NCI-H510A treated with DMSO at 0.1 percent for 48 hours (cell line): ENCODE measurements at places on chromosomes 12 and 14.
A peak's percentile ranks its signal among the peaks of the same experiment; 100 is the strongest.

DNA sequence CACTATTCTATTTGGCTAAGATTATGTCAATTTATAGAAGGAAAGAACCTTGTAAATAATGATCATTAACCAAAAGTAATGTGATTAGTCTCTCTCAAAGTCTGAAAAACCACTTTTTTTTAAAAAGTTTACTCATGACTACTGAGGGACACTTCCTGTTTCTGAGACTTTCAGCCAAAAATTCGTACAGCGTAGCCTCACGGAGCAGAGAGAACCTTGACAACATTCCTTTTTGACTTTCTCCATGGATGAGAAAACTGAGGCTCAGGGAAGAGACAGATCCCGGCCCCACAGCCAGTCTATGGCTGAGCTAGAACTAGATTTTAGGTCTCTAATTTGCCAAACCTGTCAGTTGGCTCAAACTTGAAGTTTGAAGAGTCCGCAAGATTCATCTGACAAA, 68.2 kb downstream of the DAD1 start:
- no peak for DNase-seq

DNA sequence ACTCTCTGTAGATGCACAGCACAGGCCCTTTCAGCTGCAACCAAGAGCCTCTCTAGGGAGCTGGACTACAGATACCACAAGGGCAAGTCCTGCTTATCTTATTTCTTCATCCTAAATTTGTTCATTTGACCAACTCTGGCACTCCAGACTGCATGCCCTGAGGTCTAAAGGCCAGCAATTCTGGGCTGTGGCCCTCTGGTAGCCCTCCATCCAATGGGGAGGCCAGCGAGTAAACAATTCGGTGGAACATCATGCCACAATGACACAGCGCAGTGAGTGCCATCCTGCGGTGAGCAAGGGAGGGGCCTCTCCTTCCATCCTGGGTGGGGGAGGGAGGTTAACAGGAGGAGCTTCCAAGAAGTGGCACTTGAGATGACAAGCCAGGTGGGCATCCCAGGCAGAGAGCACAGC, 652 bp upstream of the SELPLG start:
- peak; percentile 76 for DNase-seq

GRCh38 chr12:130511285-130511684, 173.6 kb downstream of the PIWIL1 start:
- DNase-seq: no peak

GRCh38 chr12:112844814-112845565, 53.4 kb downstream of the RPH3A start:
- DNase-seq: no peak

- DNase-seq: no peak
Observed at GRCh38 chr14:37622231-37622923, 26.9 kb downstream of the TTC6 start.

- DNase-seq: no peak
Observed at GRCh38 chr12:3670083-3670620, 82.8 kb downstream of the CRACR2A start.

GRCh38 chr12:87021400-87021799, 765.2 kb upstream of the MGAT4C start:
- no peak for DNase-seq

DNA sequence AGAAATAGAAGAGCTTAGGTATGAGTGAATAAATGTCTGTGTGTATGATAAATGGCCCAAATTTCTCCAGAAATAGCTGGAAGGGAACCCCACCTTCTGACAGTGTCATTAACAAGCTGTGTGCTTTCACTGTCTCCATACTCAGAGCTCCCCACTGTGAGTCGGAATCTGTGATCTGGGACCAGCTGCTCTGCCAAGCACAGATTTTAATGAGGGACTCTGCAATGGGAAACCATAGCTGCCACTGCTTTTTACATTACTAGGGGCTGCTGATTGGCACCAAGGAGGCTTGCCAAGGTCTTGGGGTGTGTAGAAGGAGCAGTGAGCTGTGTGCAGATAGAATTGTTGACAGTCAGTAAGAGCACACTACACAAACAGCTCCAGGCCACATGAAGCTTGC, 244.2 kb upstream of the CCDC196 start:
- no peak for DNase-seq

GRCh38 chr14:74875941-74876913, at the start of gene PROX2:
TSS of gene PROX2 (minus strand) at chr14:74876145. CDS start at chr14:74863834, 12,311 bp downstream.
- DNase-seq: no peak

- no peak for DNase-seq
Observed at GRCh38 chr14:68396461-68396860, 396.4 kb downstream of the ZFP36L1 start.

DNA sequence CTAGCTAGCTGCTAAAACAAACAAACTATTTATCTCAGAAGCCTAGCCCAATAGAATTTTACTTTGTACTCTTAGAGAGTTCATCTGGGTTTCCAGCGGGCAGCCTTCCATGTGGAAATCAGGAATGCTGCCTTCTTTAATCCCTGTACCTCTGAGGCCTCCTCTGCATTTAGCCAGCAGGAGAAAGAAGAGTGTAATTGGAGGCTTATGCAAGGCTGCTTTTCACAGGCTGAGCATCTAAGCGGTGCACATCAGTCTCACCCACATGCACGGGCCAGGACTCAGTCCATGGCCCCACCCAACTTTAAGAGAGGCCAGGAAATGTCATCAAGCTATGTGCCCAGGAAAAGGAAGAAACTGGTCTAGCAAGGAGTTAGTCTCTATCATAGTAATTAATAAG, 14.0 kb upstream of the PTGDR start:
- DNase-seq: no peak

DNA sequence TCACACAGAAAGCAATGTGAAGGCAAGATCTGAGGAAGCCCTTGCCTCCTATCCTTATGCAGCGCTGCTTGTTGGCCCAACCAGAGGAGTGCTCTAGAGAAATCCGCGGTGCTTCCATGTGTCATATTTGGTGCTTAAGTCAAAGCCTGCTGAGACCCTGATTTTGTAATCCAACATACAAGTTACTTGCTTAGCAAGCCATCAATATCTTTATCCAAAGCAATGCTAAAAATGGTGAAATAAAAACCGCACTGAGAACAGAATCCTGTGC, 250.0 kb downstream of the MED13L start:
- no peak for DNase-seq

DNA sequence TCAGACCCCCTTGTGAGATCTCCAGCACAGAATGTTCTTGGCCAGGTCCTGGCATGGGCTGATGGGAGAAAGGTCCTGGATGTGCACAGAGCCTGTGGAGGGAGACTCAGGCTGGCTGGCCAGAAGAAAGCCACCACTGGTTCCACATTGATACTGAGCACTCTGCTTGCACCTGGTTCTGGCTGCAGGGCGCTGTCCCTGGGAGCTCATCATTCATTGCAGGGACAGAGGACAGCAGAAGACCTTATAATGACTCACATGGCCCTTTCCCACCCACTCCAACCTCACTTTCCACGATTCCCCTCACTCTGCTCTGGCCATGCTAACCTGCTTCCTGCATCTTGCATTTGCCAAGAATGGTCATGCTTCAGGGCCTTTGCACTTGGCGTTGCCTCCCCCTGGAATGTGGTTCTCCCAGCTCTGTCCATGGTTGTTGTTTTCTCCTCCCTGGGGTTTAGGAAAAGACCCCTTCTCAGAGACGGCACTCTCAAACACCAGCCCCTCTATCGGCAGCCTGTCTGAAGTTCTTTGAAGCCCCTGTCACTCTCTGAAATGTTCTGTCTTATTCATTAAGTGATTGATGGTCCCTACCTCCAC, 10.3 kb downstream of the KRT7 start:
- peak; percentile 89 for DNase-seq

GRCh38 chr12:55314043-55314442, at the start of gene OR6C1:
TSS of gene OR6C1 (plus strand) at chr12:55314343. CDS start at chr12:55320600, 6,257 bp downstream.
- DNase-seq: no peak

DNA sequence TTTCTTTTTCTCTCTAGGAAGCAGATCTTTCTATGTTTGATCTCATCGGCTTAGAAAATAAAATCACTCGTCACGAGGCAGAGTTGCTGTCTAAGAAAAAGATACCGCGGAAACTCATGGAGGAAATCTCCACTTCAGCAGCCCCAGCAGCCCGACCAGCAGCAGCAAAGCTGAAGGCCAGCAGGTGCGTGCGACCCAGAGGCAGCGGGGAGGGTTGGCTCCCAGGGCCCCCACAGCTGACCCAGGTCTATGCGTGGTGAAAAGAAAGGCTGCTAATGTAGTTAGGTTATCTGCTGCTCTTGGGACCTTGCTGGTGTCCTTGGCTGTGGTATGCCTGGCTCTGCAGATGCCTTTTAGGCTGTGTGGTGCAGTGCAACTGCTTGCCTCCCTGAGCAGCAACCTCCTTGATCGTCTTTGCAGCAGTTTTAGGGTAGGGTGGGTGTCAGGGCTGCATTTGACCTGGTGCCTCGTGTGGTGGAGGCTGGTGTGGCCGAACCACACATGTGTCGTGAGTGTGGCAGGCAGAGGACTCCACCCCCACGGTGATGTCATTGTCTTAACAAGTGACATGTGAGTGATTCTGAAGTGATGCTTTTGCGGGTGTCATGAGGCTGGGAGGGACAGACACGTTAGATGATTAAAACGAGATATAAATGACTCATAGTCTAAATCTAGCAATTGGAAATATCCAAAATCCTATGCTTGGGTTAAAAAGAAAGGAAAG, 68.6 kb downstream of the EP400 start:
- DNase-seq: no peak

GRCh38 chr12:132026061-132026795, 76.5 kb downstream of the EP400 start:
- no peak for DNase-seq
